ENCODE measurements at places on chromosomes 2 and 18.

GRCh38 chr18:69233465-69234054 is 167.1 kb upstream of the DOK6 start:
- DNase-seq: no peak

GRCh38 chr2:238631491-238632180 is 204.9 kb downstream of the ASB1 start:
- DNase-seq: no peak

GRCh38 chr18:32157580-32157979 is 32.3 kb upstream of the MEP1B start:
- DNase-seq: no peak

DNA sequence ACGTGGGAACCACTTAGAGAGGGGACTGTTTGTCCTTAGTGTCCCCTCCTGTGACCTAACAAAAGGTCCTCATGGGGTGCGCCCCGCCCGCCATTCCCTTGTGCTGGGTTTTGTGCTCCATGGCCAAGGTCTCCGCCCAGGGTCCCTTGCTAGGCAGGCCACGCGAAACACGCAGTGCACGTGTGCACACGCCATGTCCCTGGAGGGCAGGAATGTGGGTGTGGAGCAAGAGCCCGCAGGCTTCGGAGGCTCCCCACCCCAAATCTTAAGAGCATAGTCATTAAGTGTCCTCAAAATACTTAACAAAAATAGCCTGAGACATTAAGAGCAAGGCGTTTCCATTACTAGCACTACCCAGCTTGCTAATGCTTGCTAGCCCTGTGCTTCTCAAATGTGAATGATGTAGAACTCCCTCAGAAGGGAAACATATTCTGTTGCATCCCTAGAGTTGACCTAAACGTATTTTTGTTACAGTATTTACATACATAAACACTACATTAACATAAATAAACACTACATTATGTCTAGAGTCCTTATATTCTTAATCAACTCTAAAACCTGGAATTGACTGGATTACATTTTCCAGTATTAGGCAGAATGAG is 117.6 kb upstream of the APCDD1 start:
- no peak for DNase-seq
